ENCODE measurements at places on chromosomes 3 and 15. TPM values are rescaled to one million over a fixed set of nuclear protein-coding genes. Genes with fewer than 3 reads are reported as not detected.

GRCh38 chr3:44682182-44682896 is 30.1 kb upstream of the ZNF502 start:
- no peak for ATAC-seq

GRCh38 chr3:16430717-16431630 is 82.5 kb downstream of the RFTN1 start:
- no peak for ATAC-seq

GRCh38 chr15:59364248-59364647 is 8.4 kb downstream of the MYO1E start:
- peak; percentile 59 for ATAC-seq

DNA sequence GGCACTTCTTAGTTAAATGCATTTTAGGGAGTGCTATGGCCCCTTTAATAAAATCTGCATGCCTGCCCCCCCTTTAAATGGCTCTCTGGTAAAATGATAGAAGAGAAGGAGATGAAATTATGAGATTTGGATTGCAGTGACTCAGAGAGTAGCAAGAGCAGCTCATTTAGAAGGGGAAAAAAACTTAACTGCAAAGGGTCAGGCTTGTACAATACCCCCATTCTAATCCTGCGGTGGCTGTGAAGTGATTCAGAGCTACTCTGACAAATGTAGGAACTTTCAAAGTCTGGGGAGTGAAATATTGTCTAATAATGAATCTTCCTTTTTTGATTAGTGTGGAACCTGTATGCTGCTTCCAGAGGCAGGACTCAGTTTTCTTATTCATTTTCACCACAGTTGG is 44.1 kb upstream of the TBC1D23 start:
- ATAC-seq = no peak

DNA sequence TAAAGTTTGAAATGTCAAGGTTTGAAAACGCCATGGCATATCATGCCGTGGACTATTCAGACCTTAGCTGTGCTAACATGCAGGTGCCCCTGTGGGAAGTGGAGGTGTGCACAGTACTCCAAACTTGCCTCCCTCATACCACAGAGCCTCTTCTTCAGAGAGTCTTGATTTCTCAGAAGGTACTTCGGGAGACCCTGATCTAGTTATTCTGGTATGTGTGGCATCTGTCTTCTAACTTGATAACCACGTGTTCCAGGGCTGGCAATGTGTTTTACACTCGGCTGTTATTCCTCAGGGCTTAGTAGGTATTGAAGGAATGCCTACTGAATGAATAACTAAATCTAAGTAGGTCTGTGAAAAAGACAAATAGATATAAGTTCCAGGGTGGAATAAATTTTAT is 309.9 kb downstream of the CLSTN2 start:
- ATAC-seq = no peak

GRCh38 chr15:35540021-35540420 is 5.9 kb downstream of the DPH6 start:
- ATAC-seq = no peak

C3orf85 gene
- not detected for total RNA-seq

- peak; percentile 19 for ATAC-seq
Measured at GRCh38 chr3:40713306-40713705, 188.5 kb downstream of the ZNF621 start.

DNA sequence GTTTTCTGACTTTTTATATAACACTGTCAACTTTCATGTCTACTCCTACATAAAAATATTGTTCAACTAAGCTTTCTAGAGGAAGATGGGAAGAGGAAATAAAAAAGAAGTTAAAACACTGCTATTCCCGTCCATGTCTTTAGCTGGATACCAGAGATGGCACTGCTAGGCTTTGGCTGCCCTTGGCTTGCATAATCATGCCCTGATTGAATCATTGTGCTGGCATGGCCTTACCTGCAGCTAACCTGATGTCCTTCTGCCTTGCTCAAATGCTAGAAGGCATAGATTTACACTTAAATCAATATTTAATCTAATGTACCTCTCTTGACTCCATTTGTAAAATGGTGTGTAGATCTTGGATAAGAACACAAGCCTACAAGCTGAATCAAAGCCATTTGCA is 539.7 kb upstream of the IL12A start:
- ATAC-seq = no peak

- no peak for ATAC-seq
Measured at GRCh38 chr3:111812701-111813100, 46.4 kb upstream of the PHLDB2 start.

- ATAC-seq = peak; percentile 30
Measured at GRCh38 chr15:40471105-40471807, 472 bp downstream of the CHST14 start.

GRCh38 chr15:91706322-91707032 is 147.0 kb upstream of the SLCO3A1 start:
- ATAC-seq = peak; percentile 89

PPARG gene
- 13.3 TPM for total RNA-seq

GRCh38 chr3:190809351-190809750 is 53.1 kb downstream of the GMNC start:
- ATAC-seq = no peak

DNA sequence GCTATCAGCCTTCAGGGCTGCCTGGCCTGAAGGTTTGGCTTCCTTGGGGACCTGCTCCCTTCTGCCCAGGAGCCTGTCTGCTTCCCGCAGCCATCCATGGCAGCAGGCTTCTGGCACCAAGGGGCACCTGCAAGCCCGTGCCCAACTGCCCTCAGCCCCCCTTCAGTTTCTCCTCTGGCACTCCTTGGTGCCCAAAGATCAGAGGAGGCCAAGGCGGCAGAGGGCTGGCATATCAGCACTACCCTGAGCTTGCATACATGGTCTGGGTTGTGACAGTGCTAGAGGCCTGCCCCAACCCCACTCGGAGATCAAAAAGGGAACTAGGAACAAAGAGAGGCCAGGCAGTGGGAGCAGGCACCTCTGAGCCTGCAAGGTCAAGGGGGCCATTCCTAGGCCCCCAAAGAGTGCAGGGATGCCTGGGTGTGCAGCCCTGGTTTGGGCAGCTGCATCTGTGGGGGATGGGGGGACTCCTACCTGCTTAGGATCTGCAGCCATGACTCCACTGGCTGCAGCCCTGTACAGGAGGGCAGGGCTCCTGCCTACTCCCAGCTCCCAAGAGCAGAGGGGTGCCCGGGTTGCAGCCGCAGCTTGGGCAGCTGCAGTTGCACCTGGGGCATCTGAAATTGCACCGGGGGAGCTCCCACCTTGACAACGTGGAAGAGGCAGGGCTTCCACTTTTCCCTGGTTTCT is 76.2 kb upstream of the TP63 start:
- no peak for ATAC-seq

- ATAC-seq = no peak
Measured at GRCh38 chr15:41096178-41096577, 19.9 kb downstream of the INO80 start.

- ATAC-seq = peak; percentile 27
Measured at GRCh38 chr15:71295603-71296314, 180.5 kb downstream of the THSD4 start.

GRCh38 chr15:88896333-88897033 is 1.1 kb upstream of the HAPLN3 start:
- no peak for ATAC-seq

DNA sequence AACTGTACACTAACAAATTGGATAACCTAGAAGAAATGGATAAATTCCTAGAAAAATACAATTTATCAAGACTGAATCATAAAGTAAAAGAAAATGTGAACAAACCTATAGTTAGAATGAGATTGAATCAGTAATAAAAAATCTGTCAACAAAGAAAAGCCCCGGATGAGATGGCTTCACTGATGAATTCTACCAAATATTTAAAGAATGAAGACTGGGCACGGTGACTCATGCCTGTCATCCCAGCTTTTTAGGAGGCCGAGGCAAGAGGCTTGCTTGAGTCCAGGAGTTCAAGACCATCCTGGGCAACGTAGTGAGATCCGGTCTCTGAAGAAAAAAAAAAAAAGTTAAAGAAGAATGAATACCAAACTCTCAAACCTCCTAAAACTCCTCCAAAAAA is 17.7 kb upstream of the AP4E1 start:
- ATAC-seq = no peak

GRCh38 chr15:73985101-73985873 is 6.8 kb downstream of the STOML1 start:
- no peak for ATAC-seq

DNA sequence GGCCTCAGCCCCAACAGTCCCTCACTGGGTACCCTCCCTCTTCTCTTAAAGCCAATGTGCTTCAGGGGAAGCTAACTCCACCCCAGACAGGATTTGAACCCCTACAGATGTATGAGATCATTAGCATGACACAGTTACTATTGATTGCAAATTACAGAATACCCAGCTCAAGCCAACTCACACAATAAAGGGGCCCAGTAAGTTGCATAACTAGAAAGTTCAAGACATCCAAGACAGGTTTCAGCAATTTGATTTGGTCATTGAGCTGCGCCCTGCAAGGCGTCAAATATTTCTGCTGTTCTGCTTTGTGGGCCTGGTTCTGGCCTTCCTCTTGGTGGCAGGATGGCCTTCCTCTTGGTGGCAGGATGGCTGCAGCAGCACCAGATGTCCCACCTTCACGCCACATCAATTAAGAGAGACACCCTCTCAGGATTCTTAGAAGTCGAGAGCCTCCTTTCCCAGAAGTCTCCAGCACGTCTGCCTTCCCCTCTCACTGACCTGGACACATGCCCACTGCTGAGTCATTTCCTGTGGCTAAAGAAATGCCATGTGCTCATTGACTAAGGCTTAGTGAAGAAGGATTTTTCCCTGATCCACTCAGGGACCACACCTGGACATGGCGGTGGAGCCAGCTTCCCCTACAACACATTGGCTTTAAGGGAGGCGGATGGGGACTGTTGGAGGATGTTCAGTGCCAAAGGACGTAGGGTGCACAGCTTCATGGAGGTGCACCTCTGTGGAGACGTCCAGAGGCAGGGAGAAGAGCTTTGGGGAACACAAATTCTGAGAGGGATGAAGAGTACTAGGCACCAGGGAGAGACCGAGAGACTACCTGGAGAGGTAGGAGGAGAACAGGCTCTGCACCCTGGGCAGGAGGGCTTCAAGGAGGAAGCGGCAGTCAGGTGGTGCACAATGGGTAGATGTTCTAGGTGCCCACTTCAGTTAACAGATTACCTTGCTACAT is 49.1 kb downstream of the DNASE1L3 start:
- peak; percentile 79 for ATAC-seq

DNA sequence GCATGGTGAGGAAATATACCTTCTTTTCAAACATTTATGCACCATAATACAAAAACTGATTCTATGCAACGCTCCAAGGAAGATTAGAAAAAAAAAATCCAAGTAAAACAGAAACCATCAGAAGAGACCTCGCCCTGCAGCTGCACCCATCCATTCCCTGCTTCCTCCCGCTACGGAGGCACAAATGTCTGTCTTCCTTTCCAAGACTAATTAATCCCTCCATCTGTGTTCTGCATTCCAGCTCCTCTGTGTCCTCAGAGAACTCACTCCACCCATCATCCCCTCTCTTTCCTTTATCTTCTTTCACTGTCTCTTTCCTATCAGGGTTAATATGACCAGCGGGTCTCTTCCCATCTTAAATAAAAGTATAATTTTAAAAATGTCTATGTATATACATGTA is 196.1 kb downstream of the ADAMTSL3 start:
- no peak for ATAC-seq

DNA sequence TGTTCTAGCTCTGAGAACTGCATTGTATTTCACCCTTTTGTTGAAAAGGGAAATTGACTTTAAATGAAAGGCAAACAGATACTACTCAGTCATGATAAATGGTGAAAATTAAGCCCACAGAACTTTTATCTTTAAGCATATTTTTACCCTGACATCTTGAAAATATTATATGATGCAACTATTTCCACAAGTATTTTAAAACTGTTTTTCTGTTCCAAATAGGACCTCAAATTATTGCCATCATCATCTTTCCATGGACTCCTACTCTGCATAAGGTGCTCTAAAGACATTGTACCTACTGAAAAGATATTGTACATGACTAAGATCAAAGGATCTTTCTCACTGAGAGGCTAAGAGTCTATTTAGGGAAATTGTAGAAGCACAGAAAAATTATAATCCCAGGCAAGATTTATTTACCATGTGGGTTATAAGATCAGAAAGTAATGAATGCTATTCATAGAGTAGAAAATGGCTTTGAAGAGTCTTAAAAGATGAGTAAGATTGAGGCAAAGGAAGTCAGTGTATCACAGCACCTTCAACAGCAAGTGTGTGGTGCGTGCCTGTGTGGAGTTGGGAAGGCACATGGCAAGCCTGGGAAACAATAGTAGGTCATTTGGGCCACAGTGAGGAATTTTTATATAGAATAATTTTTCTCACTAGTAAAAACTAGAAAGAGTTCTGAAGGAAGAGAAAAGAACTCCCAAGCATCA is 68.8 kb downstream of the VGLL3 start:
- no peak for ATAC-seq

CYP8B1 gene
- total RNA-seq = not detected

DNA sequence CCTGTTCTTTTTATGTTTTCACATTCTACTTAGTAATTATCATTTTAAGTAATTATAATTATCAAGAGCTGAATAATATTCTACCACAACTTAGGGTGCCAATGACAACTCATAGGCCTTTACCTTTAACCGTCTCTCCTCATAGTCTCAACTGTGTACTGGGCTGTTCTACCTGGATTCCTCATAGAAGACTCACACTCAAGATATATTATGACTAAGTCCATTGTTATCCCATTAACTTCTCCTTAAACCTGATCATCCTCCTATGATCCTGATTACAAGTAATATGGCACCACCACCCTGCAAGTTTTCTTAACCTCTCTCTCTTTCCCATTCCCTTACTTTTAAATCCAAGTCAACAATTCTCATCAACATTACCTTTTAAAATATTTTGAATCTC is 285.9 kb upstream of the VEPH1 start:
- ATAC-seq = no peak

DNA sequence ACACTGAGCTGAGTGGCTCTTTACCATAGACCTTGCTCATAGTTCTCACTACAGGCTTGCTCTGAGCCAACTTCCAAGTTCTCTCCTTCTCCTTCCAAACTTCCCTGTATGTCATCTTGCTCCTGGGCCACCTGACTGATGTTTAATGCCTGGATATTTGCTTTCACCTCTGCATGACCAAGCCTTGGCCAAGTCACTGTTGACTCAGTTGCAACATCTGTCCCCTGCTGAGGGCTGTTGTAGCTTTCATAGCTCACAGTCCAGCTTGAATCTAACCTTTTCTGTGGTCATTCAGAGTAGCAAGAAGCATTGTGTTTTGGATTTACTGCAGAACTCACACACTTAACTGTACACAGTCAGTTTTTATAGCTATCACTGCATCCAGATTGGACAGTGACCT is 171.8 kb upstream of the ROPN1 start:
- no peak for ATAC-seq

HOMER2 gene
- 26.3 TPM for total RNA-seq

IL5RA gene
- total RNA-seq = not detected

All from esophagus mucosa (tissue), 1 donor.